ENCODE measurements at places on chromosomes 5 and 9.

GRCh38 chr9:4820168-4820567, 27.4 kb downstream of the RCL1 start:
- DNase-seq = no peak

DNA sequence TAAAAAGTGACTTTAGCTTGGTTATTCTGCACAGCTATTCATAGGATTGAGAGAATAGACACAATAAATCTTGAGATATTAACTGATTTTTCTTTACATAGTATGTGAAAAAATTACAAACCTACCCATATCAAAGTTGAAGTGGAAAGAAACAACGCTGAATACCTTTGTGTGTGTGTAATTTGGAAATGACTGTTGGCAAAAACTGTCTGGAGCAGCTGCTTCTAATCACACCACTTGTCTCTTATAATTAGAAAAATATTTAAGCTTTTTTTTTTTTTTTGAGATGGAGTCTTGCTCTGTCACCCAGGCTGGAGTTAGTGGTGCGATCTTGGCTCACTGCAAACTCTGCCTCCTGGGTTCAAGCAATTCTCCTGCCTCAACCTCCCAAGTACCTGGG, 110.8 kb upstream of the POC5 start:
- DNase-seq = no peak

DNA sequence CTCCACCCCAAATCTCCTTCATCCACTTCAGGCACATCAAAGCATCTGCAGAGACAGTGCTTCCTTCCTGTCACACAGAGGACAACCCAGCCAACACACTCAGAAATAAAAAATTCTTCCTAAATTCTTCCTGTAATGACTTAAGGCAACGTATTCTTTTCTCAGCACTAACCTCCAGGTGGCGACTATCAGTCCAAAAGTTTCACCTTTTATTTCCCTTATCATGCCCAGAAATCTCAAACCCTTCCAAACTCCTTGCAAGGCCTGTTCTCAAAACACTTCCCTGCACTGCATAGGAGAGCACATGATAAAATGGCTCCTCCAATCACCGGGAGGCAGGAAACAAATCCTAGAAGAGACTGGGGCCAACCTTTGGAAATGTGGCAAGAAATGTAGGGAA, 35.1 kb downstream of the SLIT3 start:
- no peak for DNase-seq

GRCh38 chr9:82404196-82404870, 415.8 kb downstream of the SPATA31D1 start:
- DNase-seq = no peak

DNA sequence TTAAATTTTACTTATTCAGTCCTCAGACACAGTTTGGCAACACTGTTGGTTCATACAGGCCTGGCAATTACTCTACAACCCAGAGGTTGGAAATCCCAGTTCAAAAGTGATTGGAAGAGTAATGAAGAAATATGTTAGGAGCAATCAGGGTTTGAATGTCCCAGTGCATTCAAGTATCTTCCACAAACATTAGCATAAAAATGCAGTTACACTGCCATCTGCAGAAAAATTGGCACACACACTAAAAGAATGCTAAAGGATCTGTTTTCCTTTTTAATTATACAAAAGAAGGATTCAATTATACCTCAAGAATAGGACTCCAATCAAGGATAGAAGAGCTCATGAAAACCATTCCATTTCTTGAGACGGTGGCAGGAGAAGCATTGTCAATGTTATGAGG, 130.2 kb downstream of the DNAH5 start:
- no peak for DNase-seq

- no peak for DNase-seq
These were observed 4.9 kb downstream of the TUT7 start for GRCh38 chr9:86349271-86349670.

DNA sequence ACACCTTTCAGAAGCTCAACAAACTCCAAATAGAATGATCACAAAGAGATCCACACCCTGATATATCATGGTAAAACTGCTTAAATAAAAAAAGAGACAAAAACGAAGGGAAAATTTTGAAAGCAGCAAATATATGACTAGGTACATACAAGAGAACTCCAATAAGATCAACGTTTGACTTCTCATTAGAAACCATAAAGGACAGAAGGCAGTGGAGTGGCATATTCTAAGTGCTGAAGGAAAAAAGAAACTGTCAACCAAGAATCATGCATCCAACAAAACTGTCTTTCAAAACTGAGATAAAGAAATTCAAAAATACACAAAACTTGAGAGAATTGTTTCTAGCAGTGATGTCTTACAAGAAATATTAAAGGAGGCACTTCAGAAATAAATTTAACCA, 11.2 kb downstream of the SLC22A4 start:
- DNase-seq = no peak

DNA sequence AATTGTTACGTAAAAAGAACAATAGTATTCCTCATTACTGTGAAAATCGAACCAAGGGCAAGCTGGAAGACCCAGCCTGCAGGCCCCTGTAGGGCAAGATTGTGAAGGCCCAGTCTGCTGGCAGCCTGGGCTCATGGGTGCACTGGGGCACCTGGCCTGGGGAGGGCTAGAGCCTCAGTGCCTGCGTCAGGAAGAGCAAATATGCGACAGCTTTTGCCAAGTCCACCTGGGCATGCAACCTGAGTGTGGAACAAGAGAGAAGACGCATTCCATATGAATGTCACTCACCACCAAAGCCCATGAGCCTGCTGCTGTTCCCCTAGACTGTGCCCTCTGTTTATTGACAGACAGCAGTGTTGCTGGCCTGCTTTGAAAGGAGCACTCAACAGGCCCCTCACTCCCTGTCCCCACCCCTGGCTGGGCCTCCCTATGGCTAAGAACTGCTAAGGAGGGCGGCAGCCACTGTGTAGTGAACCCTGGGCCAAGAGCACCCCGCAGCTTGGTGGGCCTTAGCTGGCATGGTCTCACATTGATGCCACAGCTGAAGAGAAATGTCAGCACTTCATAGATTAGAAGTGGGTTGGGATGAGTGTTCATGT, 28.2 kb downstream of the PSD2 start:
- no peak for DNase-seq

- no peak for DNase-seq
These were observed 44.0 kb upstream of the ZNF608 start for GRCh38 chr5:124790301-124790894.

DNA sequence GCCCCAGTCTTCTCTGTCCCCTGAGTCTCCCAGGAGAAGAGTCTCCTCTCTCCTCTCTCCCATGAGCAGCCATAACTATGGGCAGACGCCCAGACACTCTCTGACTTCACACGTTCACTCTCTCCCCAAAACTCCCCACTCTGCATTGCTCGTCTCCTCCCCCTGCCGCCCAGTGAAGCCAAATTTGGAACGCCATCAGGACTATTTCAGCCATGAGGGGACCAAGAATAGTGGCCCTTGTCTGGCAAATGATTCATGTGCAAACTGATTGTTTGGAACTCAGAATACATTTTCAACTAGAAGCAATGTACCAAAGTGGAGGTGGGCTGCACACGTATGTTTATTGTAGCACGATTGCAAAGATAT, 20.9 kb downstream of the CMBL start:
- no peak for DNase-seq

- DNase-seq = no peak
These were observed 55.7 kb downstream of the FAM174A start for GRCh38 chr5:100590867-100591266.

GRCh38 chr9:89361816-89362646, 43.7 kb downstream of the SECISBP2 start:
- DNase-seq = no peak

DNA sequence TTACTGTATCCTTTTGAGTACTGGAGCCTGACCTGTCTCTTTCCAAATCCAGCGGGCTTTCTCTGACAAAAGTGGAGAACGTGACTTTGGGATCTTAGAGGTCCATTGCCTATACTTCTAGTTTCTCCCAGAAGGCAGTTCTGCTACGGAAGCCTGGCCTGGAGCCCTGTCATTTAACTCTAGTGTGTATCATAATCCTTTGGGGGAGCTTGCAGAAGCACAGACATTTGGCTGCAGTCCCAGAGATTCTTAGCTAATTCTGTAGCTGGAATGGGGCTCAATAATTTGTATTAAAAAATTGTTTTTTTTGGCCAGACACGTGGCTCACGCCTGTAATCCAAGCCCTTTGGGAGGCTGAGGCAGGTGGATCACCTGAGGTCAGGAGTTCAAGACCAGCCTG, 3.0 kb downstream of the HARS2 start:
- no peak for DNase-seq

DNA sequence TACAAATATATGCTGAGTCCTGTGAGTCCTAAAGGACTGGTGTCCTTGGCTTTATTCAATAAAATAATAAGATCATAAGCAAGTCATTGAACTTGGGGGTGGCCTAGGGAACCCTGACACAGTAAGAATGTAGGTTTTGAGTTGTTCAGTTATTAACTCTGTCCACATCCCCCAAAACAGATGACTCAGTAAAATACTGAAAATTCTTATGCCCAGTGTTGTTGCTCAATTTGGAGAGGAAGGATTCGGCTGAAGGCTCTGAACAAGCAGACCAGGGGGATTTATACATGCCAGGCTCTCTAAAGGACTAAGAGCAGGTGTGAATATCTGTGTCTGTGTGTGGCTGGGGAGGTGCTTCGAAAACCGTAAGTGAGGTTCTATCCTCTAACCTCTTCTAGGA, 173.7 kb downstream of the RMI1 start:
- DNase-seq = no peak

DNA sequence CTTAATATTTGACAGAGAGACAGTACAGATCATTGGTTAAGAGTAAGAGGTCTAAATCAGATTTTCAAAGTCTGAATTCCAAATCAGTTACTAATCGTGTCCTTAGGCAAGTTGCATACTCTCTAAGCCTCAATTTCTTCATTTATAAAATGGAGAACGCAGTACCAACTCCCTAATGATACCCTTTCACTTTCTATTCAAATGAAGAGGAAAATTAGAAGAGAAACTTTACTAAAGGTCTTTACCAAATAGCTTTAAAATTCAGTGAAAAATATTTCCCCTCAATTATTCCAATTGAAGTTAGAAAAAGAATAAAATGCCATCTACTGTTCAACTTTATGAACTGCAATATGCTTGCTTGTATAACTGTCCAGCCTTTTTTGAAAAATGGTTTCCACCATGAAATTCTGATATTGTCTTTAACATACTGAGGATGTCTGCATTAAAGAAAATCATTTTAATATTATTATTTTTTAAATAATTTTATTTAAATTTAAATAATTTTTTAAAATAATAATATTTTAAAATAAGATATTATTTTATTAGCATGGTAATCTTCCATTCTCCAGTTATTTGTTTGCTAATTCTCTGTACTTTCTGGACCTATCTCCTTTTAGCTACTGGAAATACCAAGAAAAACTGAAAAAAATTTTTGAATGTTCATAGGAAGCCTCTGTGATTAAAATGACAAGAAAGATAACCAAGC, 36.0 kb downstream of the POC5 start:
- DNase-seq = no peak

DNA sequence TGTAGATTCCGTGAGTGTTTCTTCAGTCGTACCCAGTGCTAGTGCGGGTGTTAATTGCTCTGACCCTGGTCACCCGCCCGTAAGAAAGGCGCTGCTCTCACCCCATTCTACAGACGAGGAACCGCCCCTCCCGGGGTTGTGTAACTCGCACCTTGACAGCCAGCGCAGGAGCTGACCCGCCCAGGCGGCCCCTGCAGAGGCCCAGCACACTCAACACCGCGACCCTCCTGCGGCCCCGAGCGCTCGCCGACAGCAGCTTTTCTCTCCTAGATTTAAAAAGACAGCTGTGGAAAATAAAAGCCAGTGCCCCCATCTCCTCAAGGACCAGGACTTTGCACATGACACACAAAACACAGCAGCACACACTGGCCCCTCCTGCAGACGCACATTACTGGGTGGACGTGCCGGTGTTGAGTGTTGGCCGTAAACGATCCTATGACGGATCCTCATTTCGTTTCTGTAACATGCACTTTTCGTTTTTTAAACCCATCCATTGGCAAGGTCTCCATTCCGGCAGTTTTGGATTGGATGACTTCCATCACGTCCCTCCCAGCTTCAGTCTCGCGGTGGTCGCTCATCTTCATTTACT, 22.9 kb downstream of the OR2V2 start:
- DNase-seq = no peak

GRCh38 chr5:96050273-96050880, 88.7 kb upstream of the ELL2 start:
- DNase-seq = no peak

DNA sequence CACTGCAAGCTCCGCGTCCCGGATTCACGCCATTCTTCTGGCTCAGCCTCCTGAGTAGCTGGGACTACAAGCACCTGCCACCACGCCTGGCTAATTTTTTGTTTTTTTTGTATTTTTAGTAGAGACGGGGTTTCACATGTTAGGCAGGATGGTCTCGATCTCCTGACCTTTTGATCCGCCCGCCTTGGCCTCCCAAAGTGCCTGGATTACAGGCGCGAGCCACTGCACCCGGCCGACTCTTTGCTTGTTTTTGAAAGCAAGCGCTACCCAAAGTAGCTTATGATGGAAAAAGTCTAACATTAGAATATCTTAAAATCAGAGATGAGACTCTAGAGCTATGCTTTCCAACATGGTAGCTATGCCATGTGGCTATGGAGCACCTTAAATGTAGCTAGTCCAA, 585.5 kb upstream of the ITGA1 start:
- DNase-seq = no peak

- DNase-seq = no peak
These were observed 8.9 kb downstream of the MRPL22 start for GRCh38 chr5:154949781-154950180.

- DNase-seq = no peak
These were observed 221.3 kb upstream of the DAPK1 start for GRCh38 chr9:87276327-87276841.

- DNase-seq = no peak
These were observed 48.0 kb upstream of the POU5F2 start for GRCh38 chr5:93789173-93790067.

- DNase-seq = no peak
These were observed 57.4 kb downstream of the CDK5RAP2 start for GRCh38 chr9:120522558-120522957.

DNA sequence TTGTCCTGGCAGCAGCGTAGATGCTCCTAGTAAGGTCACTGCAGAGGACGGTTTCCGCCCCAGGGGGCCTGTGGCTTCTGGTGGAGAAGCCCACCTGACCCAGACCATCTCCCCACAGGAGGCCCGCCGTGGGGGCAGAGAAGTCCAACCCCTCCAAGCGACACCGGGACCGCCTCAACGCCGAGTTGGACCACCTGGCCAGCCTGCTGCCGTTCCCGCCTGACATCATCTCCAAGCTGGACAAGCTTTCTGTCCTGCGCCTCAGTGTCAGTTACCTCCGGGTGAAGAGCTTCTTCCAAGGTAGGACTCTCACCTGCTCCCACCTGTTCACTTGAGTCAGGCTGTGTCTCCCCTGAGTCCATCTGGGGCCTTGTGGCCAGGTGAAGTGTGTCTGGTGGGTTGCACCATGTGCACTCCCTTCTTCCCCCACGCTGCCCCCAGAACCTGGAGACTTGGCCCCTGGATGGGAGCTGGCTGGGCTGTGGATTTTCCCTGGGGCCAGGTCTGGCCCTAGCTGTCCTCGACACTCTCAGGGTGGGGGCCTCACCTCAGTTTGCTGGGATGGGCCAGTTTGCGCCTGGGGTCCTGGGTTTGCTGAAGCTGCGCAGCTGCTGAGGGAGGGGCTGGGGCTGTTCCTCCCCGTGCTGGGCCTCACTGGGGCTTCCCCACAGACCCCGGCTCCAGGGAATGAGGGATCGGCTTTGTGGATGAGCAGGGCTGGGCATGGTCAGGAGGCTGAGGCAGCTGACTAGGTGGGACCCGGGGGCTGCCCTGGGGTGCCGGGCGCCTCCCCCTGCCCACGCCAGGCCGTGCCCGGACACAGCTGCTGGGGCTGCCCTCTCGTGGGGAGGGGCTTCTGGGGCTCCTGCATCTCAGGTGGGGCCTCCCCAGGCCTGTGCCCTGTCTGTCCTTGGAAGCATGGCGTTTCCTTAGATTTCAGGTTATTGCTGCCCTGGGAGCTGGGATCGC, 32.4 kb downstream of the AHRR start:
- DNase-seq = no peak

All from T follicular helper cell (primary cell).